ENCODE measurements at places on chromosomes 6 and 20.
A peak's percentile ranks its signal among the peaks of the same experiment; 100 is the strongest.

DNA sequence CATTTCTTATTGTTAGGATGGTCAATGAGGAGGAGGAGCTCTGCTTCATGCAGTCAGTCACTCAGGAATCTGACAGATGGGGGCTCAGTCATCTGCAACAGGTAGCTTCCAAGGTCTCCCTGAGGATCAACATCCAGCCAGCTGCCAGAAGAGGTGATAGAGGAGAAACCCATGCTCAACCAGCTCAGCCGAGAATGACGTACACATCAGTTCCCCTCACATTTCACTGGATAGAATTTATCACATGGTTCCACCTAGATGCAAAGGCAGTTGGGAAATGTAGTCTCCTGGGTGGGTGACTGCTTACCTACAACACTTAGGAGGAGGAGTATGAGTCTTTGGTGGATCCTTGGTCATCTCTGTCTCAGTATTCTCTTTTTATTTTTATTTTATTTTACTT, 144.5 kb downstream of the CEBPB start:
- DNase-seq, result peak; percentile 52

DNA sequence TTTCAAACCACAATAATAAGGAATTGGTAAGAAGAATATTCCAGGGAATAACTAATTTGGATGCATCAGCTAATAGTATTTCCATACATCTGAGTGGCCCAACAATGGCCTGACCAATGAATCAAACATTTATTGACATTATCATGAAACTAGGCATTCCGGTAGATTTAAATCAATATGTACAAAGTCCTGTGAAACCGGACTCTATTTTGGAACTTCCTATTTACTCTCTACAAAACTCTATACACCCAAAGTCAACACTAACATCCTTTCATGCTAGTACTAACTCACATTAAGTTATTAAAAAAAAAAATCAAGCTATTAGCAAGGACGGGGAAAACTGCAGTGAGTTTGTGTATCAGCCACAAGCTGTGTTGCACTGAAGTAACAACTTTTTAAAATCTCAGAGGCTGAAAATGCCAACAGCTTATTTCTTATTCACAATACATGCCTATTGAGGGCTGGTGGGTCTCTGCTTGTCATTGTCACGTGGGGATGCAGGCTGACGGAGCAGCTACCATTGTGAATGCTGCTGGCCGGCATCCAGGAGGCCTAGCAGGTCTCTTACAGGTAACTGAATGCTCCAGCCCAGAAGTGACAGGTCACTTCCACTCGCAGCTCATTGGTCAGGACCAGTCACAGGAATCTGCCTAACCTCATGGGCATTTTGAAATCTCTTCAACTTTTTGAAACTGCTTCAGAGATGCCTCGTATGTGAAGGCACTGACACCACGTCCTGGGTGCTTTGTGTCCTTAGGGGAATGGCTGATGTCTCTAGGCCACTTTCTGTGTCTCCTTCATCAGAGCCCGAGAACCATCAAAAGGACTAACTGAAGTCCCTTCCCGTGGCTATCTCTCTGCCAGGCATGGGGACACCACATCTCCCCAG, 76.3 kb downstream of the SLC22A23 start:
- no peak for DNase-seq

DNA sequence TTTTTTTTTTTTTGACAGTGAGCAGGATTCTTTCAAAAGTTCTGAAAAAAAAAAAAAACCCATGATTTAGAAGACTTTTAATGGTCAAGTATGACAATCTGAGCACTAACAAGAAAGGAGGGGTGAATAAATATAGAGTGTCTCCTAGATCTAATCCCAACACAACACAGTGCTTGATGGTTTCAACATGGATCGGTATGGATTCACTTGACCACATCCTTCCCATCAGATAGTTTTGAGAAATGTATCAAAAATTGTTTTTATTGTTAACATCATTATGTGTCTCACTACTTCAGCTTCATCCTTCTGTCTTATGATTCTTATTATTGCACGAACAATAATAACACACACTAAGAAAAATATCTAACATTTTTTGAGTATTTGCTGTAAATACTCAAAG, 21.0 kb downstream of the KIF13A start:
- DNase-seq, result no peak

- no peak for DNase-seq
Measured at GRCh38 chr6:39206250-39206721, 23.0 kb downstream of the KCNK5 start.

DNA sequence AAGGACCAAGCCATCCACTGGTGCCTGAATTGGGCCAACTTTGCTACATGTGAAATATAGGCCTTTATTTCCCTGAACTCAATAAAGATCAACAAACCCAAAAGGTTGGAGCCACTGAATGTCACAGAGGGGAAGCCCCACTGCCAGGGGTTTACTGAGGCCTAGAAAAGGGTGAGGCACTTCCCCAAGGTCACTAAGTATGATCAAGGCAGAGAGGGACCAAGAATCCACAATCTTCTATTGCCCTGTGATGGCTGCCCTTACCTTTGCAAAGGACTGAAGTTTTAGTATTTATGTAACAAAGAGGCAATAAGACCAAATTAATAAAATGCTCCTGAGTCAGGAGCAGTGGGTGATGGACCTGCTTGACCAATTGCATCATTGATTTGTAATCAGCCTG, 18.0 kb downstream of the TREM1 start:
- no peak for DNase-seq

GRCh38 chr6:77786935-77787629, 134.2 kb downstream of the MEI4 start:
- no peak for DNase-seq
